CD8-positive, alpha-beta T cell (primary cell): ENCODE measurements at places on chromosomes 3 and 15. TPM values are rescaled to one million over a fixed set of nuclear protein-coding genes. Genes with fewer than 3 reads are reported as not detected.

Gene ROPN1B
- total RNA-seq: not detected

Gene SLC9C1
- not detected for total RNA-seq

- no peak for DNase-seq
Observed at GRCh38 chr3:27349832-27350231, 19.4 kb downstream of the NEK10 start.

Gene PYGO1
- not detected for total RNA-seq

- DNase-seq: no peak
Observed at GRCh38 chr15:34109797-34110663, 8.1 kb downstream of the PGBD4 start.

- no peak for DNase-seq
Observed at GRCh38 chr15:37691911-37692310, 242.5 kb upstream of the TMCO5A start.

GRCh38 chr3:64381367-64381766, 156.1 kb upstream of the PRICKLE2 start:
- no peak for DNase-seq

DNA sequence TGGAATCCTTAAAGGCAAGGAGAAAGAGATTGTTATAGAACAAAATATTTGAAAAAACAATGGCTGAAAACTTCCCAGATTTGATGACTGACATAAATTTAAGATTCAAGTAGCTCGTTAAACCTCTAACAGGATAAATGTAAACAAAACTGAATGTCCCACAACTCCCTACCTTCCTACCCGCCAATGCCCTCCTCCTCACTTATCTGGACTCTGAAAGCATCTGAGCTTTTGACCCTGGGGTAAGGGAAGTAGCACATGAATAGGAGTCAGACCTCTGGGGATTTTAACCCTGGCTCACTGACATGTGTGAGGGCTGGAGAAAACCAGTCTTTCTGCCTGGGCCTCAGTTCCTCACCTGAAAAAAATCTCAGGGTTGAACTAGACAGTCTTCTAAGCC, 26.9 kb downstream of the CYP19A1 start:
- DNase-seq: no peak

GRCh38 chr3:153856932-153857331, 264.3 kb upstream of the ARHGEF26 start:
- no peak for DNase-seq

- DNase-seq: no peak
Observed at GRCh38 chr15:30901889-30902288, 1.8 kb upstream of the FAN1 start.

DNA sequence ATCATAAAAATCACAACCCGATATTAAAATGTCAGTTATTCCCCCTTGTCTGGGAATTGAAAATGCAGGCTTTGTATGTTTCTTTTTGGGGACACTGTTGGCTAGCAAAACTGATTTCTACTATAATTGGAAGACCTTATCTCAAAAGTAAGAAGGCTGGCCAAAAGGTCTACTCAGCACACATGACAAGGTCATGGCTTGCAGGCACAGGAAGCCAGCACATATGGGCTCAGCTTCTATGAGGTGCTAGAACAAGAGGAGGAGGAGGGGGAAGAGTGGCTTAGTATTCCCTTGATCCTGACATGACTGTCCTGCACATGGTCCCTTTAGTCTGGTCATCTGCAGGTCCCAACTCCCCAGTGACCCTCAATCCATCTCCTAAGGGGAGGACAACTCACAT, 681.2 kb downstream of the SQOR start:
- DNase-seq: no peak

Gene CAMK1
- total RNA-seq: not detected

- DNase-seq: no peak
Observed at GRCh38 chr3:45473841-45474240, 85.5 kb downstream of the LARS2 start.

DNA sequence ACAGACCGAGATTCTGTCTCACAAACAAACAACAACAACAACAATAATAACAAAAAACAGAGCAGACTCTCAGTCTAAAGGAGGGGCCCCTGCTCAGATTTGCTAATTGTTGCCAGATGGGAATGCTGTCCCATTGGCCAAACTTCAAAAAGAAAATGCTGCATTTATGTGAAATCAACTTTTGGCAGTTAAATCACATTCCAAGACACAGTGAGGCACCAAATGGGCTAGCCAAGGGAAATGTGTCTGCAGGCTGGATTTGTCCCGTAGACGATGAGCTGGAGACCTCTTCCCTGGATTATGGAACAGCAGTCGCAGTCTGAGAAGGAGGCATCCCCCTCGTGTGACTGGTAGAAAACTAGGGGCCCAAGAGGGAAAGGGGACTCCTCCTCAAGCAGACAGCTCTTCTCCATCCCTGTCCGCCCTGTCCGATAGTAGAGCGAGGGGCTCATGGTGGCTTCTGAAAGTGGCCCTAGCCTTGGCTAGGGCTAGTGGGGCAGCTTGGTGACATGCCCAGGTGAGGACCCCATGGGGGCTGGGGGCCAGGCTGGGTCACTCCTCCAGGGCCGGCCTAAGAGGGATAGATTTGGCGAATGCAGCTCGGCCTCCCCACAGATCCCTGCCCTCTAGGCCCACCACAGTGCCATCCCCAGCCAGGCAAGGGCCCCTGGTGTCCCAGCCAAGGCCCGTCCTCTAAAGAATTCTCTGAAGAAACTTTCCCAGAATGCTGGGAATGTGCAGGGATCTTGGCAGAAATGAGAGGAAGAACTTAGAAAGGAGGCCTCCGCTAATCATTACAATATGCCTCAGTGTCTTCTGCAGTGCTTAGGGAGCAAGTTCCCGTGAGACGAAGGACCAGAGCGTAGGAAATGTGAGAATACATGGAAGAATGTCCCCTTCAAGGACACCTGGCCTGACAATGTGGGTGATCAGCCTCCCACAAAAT, 2.0 kb downstream of the SLC22A14 start:
- DNase-seq: no peak

Gene LTK
- 11.9 TPM for total RNA-seq

DNA sequence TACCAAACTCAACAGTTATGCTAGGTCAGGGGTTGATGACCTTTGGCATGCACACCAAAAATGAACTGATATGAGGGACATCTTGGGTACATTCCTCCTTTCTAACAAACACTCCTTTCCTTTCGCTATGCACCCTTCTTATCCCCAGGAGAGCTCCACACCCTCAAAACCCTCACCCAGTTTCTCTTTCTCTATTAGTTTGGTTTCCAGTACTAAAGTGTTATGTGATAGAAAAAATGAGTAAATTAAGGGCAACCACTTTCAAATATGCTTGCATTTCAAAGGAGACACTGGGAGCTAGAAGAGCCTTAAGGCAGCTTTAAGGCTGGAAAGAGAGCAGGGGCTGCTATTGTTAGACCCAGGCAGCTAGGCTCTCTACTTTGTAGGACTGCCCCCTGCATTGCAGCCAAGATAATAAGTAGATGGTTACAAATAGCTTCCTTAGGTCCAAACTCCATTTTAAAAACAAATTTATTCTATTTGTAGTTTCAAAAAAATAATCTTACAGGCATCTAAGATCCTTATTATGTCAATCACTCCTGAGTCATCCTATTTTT, 244.3 kb downstream of the ZIC1 start:
- DNase-seq: no peak

DNA sequence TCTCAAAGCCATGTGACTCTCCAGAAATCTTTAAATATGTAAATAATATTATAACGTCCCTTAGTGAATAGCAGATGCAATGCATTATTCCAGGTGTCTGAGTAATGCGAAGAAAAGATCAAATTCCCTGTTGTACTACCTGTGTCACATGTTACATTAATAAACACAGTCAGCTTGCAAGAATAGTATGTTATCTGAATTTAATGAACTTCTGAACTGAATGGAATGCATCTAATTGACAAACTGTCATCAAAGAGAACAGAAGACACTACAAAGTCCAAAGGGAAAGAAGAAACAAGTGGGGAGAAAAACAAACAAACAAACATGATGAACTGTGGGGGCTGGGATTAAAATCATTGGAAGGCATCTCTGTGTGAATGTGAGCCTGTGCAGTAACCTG, 508.8 kb downstream of the LPP start:
- no peak for DNase-seq

DNA sequence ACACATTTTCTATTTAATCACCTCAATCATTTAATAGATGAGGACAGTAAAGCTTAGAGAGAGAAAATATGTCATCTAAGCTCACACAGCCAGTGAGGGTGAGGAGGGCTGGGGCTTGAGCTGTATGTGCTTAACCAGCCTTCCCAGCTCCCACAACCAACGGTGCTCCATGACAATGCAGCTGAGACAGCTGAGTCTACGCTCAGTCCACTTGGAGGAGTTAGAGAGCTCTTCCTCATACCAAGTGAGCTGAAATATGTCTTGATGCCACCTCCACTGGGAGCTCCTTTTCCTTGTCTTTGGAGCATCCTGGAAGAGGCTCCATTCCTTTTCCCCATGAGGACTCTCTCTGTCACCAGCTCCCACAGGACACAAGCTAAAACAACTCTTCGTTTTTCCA, 9.3 kb downstream of the HOMER2 start:
- no peak for DNase-seq

DNA sequence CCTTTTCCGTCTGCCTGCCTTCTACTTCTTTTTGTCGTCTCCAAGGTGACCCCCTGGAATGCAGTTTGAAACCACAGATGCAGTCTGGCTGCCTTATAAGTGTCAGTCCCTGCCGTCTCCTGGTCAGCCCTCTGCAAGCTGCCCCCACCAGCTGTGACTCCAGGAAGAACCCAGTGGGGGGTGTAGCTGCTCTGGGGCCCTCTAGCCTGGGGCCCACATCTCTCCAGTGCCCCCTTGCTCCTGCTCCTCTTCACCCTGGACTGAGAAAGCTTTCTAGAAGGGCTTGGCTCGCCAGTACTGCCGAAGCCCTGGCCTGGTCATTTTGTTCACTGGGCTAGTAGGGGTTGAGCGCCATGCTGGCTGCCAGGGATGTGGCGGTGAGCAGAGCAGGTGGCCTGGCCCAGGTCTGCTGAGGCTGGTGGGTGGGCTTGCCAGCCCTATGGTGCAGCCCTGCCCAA, 21.3 kb downstream of the SYNM start:
- DNase-seq: no peak

GRCh38 chr15:65980824-65981456, 111.6 kb downstream of the RAB11A start:
- DNase-seq: peak; percentile 29

DNA sequence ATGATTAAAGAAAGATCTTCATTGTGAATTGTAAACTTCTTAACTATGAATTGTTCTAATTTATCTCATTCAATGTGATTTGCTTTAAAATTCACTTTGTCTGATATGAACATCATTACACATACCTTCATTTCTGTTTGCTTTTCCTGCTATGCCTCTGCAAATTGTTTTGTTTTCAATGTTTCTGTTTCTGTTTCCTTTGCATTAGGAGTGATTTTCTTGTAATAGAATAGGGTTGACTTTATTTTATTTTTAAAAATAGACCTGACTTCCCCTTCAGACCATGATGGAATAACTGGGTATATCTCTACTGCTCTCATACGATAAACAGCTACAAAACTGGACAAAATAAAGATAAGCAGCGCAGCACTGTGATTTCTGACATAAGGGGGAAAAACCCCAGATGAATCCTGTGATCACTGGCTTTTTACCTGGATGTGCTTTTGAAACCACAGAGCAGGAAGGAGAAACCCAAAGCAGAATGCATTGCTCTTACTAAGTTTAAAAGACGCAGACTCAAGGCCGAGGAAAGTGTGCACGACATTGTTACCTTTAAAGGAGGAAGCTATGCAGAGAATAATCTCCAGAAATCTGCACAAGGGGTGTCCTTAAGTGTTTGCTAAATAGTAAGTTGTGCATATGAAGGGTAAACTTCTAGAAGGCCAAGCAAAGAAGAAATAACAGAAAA, 420.2 kb downstream of the TBC1D5 start:
- peak; percentile 4 for DNase-seq

GRCh38 chr3:33711100-33711499, 7.0 kb downstream of the CLASP2 start:
- no peak for DNase-seq

Gene LEKR1
- total RNA-seq: 1.8 TPM

Gene GATM
- 0.87 TPM for total RNA-seq

Gene ESYT3
- total RNA-seq: not detected

Gene PLOD2
- total RNA-seq: not detected

- no peak for DNase-seq
Observed at GRCh38 chr3:62559831-62560445, 186.6 kb upstream of the FEZF2 start.

DNA sequence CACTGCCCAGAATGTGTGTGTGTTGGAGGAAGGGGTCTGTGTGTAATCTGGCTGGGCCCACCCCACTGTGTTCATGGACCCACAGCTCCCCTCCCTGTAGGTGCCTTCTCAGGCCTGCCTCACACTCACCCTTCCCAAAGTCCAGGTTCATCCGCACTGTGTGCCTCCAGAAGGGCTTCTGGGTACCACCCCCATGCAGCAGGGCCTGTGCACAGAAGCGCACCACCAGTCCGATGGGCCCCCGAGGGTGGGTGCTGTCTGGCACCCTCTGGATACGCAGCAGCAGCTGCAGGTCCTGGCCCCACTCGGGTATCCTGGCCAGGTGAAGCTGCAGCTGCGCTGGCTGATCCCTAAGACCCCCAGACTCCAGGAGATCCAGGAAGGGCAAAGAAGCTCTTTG, 12.8 kb upstream of the TGM5 start:
- DNase-seq: no peak
